ENCODE measurements at places on chromosomes 16 and 17. TPM values are rescaled to one million over a fixed set of nuclear protein-coding genes. Genes with fewer than 3 reads are reported as not detected.

The HLF gene
- 0.16 TPM for total RNA-seq

The KIF2B gene
- not detected for total RNA-seq

The COL1A1 gene
- total RNA-seq, result 3,370 TPM

The CACNG3 gene
- not detected for total RNA-seq

The LGALS3BP gene
- 105 TPM for total RNA-seq

The KRTAP9-4 gene
- not detected for total RNA-seq

The CDH16 gene
- not detected for total RNA-seq

All from cardiac atrium fibroblast (primary cell).